ENCODE measurements at places on chromosomes 6 and 20. TPM values are rescaled to one million over a fixed set of nuclear protein-coding genes. Genes with fewer than 3 reads are reported as not detected.

DNA sequence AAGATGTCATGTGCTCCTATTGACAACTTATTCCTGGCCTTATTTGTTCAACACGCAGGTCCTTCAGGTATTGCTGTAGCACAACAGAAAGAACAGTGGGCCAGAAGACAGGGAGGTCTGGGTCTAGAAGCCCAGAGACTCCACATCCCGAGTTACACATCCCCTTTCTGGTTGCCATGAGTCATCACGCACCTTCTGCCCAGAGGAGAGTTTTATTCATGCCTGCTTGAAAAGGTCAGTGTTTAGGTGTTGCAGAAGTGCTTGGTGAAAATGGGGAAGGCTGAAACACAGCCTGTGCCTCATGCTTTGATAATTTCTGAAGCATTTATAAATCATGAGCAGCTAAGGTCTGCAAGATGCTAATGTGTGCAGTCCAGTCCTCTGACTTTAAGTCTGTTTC lies 256.4 kb downstream of the GMPR start:
- DNase-seq = no peak

DNA sequence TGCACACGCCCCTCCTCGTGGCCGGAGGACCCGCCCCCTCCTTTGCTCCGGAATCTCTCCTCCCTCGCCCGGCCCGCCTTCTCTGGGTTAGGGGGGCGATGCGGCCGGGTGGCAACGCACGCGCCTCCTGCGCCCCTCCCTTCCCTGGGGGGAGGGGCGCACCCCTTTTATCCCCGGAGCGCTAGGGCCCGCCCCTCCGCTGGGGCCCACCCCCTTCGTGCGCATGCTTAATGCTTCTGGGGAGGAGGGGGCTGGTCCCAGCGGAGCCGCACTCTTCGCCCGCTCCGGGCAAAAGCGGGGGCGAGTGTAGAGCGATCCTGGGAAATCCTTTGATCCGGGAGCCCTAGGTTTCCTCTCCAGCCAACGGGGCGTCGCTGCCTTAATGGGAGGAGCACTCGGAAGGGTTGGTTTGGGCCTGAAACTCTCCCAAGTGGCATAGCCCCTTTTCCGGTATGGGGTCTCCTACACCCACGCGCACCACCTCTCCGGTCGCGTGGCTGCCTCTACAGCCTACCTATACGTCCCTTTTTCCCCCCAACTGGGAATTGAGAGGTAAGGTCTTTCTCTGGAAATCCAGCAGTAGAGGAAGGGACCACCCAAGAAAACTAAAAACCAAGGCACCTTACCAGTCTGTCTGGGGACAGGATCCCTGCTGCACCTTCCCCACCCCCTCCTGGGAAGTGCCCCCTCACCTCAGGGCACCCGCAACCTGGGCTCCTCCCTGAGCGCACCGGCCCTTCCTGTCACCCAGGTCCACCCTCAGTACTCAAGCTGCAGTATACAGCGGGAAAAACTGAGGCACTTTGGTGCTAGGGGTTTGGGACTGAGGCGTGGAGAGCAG lies 2.1 kb downstream of the SOX12 start:
- peak; percentile 85 for DNase-seq

- DNase-seq = no peak
Observed at GRCh38 chr6:118897386-118897785, 3.4 kb downstream of the ASF1A start.

DNA sequence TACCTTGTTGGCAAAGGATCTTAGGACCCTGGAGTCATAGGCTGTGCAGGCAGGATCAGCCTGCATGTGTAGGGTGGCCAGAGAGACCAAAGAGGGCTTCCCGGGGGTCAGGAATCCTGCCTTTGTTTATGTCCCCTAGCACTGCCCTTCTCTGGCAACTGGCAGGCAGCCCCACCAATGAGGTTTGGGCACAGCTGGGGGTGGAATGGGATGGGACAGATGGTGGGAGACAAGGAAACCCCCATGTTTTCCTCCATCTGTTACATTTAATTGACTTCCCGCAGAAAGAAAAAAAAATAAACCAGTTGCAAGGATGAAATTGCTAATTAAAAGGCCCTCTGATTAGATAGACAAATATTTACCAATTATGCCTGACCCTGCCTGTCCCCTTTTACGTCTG lies 27.6 kb downstream of the CD40 start:
- no peak for DNase-seq

- no peak for DNase-seq
Observed at GRCh38 chr6:87756858-87757257, 54.8 kb upstream of the AKIRIN2 start.

- no peak for DNase-seq
Observed at GRCh38 chr20:34706912-34707784, 3.0 kb downstream of the TP53INP2 start.

DNA sequence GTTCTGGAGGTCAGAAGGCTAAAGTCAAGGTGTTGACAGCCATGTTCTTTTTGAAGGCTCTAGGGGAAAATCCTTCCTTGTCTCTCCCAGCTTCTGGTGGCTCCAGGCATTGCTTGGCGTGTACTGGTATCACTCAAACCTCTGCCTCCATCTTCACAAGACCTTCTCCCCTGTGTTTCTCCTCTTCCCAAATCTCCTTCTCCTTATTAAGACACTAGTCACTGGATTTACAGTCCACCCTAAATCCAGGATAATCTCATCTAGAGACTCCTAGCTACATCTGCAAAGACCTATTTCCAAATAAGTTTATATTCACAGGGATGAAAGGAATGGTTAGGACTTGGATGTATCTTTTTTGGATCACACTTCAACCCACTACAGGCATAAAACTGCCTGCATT lies 26.0 kb upstream of the CTAGE9 start:
- DNase-seq = no peak

DNA sequence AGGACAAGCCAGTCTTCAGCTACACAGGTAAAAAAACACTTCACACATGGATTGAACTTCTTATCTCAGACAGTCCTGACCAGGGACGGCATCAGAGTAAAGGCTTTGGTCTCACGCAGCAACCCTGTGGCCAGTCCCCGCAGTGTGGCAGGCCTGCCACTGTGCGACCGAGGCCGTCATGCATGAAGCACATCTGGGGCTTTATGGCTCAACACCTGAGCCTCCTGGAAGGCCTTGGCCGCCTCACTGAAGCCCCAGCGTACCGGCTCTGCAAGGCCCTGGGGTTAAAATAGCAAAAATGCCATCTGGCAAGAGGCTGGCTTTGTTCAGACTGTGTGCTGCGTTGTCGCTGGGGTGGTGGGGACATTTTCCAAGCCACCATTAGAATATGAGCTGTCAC lies 32.8 kb downstream of the TBC1D7 start:
- no peak for DNase-seq

DNA sequence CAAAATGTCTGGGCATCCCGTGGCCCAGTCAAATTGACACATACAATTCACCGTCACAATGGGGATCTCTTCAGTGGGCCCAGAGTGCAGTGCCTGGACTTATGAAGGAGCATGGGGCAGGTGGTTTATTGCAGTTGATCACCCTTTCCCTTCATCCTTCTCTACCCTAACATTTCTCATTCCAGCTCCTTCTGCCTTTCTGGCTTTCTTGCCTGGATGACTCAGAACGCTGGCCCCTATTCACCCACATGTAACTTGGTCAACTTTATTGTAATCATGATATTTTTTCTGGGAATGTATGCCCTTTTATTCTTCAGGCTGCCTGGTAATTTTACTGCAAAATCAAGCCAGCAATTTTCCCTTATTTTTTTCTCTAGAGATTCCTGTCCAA lies 179.9 kb upstream of the DTNBP1 start:
- no peak for DNase-seq

- DNase-seq = no peak
Observed at GRCh38 chr20:44772636-44773035, 27.0 kb downstream of the KCNK15 start.

DNA sequence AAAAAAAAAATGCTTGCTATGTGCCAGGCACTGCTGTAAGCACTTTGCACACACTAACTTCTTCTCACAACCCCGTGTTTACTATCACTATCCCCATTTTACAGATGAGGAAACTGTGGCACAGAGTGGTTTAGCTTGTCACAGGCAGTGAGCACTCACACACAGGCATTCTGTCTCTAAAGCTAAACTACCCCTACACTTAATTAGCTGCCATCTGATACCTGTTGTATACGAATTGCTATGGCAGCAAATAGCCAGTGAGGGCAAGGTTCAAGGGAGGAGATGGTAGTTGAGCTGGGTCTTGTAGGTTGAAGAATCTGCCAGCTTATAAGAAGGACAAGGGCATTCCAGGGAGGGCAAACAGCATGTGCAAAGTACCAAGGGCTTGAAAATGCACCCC lies 5.2 kb downstream of the TNNC2 start:
- DNase-seq = no peak

DNA sequence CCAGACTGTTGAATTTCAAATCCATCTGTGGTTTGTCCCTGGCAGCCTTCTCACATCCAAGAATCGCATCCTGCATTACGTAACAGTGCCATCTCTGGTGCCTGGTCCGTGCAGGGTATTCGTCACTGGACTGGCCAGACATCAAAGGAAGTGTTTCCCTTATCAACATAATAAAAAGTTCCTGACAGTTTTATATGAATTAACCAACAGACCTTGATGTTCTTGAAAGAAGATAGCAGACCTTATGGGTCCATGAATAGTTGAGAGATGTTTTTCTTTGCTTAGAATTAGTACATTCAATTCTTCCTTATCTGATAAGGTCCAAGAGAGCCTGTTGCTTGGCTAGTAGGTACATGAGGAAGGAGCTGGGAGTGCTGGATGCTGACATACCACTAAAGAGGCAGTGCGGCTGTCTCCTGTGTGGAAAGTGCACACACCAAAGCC lies 77.6 kb downstream of the PHACTR2 start:
- no peak for DNase-seq

DNA sequence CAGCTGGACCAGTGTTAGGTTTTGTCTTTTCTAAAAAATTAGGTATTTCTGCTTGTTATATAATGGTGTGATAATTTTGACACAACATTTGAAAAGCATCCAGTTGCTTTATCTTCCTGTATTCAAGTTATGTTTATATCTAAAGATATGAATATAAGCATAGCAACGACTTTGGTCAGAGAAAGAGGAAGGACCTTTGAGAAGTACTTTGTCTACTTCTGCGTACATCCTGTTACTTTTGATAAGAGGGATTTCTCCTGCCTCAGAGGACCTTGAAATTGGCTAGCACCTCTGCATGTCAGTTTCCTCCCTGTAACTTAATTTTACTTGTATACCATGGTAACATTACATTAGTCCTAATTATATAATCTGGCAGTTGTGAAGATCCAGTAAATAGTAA lies 24.8 kb downstream of the PHF20 start:
- DNase-seq = no peak

DNA sequence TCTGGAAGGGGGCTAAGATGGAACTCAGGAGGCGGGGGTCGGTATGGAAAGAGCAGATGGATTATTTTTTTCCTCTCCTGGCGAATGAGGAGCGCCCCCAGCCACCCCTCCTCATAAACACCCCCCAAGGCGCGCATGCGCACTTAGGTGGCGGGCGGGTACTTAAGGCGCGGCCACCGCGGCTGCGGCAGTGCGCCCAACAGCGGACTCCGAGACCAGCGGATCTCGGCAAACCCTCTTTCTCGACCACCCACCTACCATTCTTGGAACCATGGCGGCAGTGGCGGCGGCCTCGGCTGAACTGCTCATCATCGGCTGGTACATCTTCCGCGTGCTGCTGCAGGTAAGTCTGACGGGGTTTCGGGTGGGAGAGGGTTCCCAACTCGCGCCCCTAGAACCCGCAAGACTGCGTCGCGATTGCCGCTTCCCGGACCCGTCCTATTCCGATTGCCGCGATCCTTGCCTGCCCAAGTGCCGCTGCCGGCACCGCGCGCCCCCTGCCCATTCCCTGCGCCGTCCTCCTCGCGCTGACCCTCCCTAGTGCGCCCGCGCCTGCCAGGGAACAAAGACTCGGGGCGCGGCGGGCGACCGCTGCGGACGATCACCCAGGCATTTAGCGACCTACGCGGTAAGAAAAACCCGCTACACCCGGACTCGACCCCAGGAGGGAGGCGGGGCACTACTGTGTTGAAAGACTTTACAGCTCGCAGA lies at the start of gene NNAT:
Gene NNAT, plus strand, starts transcription at position 190 of the 711 bp plus-strand sequence. Its CDS starts 82 bp downstream, at position 272.
- no peak for DNase-seq

DNA sequence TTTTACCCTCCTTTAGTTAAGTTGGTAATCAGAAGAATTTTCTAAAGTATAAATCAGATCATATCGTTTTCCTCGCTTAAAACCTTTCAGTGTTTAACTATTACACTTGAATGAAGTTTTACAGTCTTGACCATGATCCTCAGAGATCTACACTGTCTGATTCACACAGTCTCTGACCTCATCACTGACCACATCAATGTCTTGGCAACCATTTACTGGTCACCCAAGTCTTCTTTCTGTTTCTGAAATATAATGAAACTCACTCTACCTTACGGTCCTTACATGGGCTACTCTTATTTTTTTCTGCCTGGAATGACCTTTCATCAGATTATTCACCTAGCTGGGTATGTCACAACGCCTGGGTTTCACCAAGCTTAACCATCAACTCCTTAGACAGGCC lies 71.4 kb downstream of the ADGB start:
- no peak for DNase-seq

- no peak for DNase-seq
Observed at GRCh38 chr6:103119056-103119455, 1725.5 kb downstream of the GRIK2 start.

- DNase-seq = no peak
Observed at GRCh38 chr6:29954272-29954671, 11.9 kb downstream of the HLA-A start.

GRCh38 chr6:7150381-7151064 lies 42.8 kb downstream of the RREB1 start:
- no peak for DNase-seq

GRCh38 chr6:136786658-136787057 lies 5.6 kb downstream of the MAP3K5 start:
- DNase-seq = no peak

DNA sequence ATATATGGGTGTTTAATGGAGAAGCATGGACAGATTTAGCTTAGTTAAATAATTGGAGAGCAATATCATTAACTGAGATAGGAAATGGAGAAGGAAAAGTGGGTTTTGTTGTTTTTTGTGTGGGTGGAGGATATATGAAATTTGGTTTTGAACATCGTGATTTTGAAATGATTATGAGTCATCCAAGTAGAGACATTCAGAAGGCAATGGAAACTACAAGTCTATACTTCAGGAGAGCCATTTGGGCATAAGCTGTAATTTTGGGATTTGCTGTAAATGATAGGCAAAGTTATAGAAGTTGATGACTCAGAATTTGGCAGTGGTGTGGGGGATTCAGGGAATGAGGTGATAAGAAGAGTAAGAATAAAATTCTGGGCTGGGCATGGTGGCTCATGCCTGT lies 27.4 kb upstream of the FAM135A start:
- no peak for DNase-seq

COL9A3 gene
- 17.5 TPM for polyA plus RNA-seq

MLIP gene
- 0.72 TPM for polyA plus RNA-seq

FAM83B gene
- polyA plus RNA-seq = 0.30 TPM

SMIM13 gene
- polyA plus RNA-seq = 19.8 TPM

CCM2L gene
- polyA plus RNA-seq = 9.2 TPM

SOX4 gene
- polyA plus RNA-seq = 161 TPM

FHL5 gene
- 0.08 TPM for polyA plus RNA-seq

C6orf163 gene
- polyA plus RNA-seq = 2.8 TPM

HCK gene
- 2.6 TPM for polyA plus RNA-seq

TXLNB gene
- 2.3 TPM for polyA plus RNA-seq

WFDC10B gene
- not detected for polyA plus RNA-seq

LAMA4 gene
- polyA plus RNA-seq = 99.2 TPM

TRIM31 gene
- polyA plus RNA-seq = not detected

SPATS1 gene
- not detected for polyA plus RNA-seq

GPX5 gene
- not detected for polyA plus RNA-seq

Measured in left renal pelvis (tissue), 4 donors.